ENCODE measurements at places on chromosomes 1 and 21. TPM values are rescaled to one million over a fixed set of nuclear protein-coding genes. Genes with fewer than 3 reads are reported as not detected.

DNA sequence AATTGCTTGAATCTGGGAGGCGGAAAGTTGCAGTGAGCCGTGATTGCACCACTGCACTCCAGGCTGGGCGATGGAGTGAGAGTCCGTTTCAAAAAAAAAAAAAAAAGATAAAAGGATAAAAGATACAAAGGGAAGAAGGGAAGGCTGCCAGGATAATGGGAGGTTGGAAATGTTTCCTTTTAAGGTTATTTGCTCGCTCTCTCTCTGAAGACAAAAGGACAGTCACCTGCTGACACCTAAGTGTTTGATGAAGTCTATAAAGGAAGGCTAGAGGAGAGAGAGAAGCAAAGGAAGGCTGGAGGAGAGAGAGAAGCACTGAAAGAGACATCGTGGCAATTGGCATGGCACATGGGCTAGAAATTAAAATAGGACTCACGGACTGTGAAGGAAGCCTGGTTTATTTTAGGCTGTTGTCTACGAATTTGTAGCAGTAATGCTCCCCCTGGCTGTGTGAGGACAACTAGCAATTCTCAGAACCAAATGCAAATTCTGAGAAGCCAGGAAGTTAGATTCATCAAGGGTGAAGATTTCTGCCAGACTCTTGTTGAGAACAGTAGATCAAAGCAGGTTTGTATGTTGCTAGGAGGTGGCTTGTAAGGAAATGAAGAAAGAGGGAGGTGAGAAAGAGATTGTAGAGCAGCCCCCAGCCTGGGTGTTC is 154.2 kb downstream of the ZP4 start:
- no peak for DNase-seq

GRCh38 chr1:147243841-147244240 is 1.4 kb downstream of the CHD1L start:
- no peak for DNase-seq

GRCh38 chr1:54052431-54052933 is 522 bp downstream of the TMEM59 start:
- peak; percentile 55 for DNase-seq

MAPKAPK2 gene
- total RNA-seq, result 74.2 TPM

- DNase-seq, result peak; percentile 73
Measured at GRCh38 chr1:67771152-67771551, 62.1 kb downstream of the GNG12 start.

- DNase-seq, result no peak
Measured at GRCh38 chr21:42590431-42591131, 62.8 kb upstream of the PDE9A start.

DNA sequence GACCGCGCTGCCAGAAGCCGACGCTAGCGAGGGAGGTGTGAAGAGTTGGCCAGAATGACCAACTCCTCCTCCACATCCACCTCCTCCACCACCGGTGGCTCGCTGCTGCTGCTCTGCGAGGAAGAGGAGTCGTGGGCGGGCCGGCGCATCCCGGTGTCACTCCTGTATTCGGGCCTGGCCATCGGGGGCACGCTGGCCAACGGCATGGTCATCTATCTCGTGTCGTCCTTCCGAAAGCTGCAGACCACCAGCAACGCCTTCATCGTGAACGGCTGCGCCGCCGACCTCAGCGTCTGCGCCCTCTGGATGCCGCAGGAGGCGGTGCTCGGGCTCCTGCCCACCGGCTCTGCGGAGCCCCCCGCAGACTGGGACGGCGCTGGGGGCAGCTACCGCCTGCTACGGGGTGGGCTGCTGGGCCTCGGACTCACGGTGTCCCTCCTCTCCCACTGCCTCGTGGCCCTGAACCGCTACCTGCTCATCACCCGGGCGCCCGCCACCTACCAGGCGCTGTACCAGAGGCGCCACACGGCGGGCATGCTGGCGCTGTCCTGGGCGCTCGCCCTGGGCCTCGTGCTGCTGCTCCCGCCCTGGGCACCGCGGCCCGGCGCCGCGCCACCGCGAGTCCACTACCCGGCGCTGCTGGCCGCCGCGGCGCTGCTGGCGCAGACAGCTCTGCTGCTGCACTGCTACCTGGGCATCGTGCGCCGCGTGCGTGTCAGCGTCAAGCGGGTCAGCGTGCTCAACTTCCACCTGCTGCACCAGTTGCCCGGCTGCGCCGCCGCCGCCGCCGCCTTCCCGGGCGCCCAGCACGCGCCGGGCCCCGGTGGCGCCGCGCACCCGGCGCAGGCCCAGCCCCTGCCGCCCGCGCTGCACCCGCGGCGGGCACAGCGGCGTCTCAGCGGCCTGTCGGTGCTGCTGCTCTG is 1.2 kb downstream of the GPR88 start:
- DNase-seq, result peak; percentile 32

GRCh38 chr21:24781146-24781545 is 826.1 kb downstream of the MRPL39 start:
- no peak for DNase-seq

DNA sequence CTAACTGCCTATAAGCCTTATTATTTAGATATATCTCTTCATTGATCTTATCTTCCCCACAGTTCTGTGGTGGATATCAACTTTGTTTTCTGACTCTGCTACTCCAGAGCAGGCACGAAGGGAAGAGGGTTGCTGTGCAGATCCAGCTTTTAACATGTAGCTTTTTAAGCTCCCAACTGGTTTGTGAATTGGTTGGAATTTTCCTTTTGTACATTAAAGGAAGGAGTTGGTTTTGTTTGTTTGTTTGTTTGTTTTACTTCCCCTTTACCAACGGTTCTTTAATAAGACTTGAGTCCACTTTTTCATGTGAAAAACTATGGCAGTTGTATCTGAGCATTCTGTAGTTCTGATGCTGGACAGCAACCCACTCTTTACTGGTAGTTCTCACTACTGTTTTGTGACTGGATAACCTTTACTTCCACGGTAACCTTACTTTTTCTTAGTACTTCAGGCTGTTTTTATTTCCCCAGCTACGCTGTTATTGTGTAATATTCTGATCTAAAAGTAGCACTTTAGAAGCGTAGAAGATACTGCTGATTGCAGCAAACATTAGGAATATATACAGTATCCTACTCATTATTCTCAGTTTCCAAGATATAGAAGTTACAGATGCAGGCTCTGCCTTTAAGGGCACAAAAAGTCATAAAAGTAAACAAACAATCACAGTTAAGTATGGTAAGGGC is 1.6 kb downstream of the GNPAT start:
- DNase-seq, result peak; percentile 29

- no peak for DNase-seq
Measured at GRCh38 chr1:232273011-232273410, 356.9 kb downstream of the SIPA1L2 start.

- no peak for DNase-seq
Measured at GRCh38 chr1:232835166-232835565, 29.9 kb downstream of the MAP10 start.
